ENCODE measurements at places on chromosomes 16 and 17.

DNA sequence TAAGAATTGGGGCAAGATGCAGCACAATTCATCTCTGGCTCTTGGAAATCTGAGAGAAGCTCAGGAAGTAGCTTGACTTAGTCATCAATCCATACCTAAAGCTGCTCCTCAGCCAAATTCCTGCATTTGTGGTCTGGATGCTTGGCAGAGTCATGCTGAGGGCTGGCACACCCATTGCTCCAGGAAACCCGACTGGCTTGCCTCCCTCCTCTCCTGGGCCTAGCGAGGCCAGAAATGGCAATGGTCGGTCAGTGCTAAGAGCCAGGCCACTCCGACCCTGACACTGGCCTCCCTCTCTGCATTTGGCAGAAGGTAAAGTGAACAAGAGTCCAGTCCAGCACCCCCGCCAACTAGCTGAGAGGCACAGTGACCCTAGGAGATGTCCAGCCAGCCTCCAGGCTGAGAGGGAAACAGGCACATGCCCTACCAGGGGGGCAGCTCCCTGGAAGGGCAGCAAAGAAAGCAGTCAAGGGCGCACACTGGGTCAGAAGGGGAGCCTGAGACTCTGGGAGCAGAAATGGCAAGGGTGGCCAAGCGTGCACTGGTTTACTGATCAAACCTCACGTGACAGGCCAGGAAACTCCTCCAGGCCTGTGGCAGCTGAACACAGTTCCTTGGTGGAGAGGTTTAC, 10.0 kb downstream of the POLDIP2 start:
- no peak for DNase-seq

DNA sequence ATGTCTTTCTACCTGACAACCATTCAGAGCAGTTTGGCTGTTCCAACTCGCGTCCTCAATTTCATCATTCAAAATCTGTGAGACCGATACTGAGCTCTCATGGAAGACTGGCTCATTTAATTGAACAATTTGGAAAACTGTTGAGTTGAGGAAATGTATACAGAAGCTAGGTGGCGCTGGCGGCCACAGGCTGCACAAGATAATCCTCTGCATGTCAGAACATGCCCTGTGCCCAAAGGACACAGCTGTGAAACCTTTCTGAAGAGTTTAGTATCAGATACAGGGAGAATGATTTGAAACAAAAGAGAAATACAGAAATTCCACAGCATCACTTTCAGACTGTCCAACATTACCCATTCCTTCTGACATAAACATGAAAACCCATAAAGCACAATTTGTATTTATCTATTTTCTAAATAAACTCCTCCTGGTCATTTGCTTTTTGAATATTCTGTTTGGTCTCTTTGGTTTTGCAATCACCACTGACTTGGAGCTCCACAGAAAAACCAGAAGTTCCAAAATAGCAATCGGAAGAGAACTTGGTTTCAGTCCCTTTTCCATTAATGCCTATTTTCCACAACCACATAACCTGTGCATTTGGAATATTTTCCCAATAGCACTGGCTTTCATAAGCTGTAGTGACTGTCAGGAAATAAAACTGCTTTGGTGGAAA, 192.8 kb downstream of the MAP2K6 start:
- peak; percentile 44 for DNase-seq

DNA sequence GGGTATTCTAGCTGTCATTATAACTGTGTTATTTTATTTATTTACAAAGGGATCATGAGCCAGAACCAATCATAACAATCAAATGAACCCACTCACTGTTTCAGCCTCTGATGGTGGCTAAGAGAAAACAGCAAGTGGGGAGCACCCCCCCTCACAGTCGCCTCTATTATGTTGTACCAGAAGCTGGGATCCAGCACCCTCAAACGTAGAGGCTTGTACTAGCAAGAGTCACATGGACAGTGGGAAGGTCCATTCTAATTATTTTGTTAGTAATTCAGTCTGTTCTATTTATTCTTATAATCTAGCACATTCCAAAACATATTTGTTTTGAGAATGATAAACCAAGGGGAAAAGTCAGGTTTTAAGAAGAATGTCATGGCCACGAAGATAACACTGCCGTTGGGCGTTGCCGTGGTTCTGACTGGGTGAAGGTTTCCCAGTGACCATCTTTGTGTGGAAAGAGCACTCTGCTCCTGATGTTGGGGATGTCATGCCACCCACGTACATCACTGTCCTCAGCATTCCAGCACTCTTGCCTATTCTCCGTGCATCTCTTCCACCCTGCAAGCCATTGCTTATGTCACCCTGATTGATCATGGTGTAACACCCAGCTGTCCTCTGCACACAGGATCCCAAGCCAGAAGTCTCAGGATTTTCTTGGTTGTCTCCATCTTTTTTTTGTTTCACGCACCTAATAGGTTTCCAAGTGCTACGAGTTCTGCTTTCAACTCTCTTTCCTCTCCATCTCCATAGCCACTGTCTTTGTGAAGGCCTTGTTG, 205.8 kb downstream of the PRKCA start:
- no peak for DNase-seq

DNA sequence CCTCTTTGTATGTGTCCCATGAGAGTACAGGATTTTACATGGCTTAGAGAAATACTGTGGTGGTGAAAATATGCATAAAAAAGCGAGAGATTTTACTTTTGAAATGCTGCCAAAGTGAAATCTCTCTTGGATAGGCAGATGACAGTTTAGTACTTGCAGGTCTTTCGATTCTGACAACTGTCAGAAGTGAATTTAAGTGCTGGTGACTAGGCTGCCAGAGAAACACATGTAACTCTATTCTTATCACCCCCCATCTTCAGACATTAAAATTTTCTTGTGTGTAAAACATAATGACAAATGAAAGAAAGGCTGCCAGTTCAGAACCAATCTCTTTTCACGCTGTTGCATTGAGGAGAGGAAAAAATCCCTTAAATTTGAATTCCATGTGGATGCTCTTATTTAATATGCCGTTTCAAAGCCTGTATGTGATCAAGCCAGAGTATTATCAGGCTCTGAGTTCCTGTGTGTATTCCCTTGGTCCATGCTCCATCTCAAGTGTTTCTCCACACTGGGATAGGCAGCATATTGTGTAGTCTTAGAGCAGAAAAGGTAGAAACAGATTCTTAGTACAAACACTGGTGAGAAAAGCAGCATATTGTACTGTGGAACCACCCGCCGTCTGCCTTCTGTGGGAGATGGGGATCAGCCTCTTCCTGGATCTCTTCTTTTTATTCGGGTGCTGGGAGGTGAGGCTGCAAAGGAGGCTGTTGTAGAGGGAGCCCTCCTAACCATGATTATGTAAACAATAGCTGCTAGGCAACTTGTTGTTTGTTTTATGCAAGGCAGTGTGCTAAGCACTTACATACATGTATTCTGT, 291.3 kb downstream of the WWOX start:
- DNase-seq, result no peak

DNA sequence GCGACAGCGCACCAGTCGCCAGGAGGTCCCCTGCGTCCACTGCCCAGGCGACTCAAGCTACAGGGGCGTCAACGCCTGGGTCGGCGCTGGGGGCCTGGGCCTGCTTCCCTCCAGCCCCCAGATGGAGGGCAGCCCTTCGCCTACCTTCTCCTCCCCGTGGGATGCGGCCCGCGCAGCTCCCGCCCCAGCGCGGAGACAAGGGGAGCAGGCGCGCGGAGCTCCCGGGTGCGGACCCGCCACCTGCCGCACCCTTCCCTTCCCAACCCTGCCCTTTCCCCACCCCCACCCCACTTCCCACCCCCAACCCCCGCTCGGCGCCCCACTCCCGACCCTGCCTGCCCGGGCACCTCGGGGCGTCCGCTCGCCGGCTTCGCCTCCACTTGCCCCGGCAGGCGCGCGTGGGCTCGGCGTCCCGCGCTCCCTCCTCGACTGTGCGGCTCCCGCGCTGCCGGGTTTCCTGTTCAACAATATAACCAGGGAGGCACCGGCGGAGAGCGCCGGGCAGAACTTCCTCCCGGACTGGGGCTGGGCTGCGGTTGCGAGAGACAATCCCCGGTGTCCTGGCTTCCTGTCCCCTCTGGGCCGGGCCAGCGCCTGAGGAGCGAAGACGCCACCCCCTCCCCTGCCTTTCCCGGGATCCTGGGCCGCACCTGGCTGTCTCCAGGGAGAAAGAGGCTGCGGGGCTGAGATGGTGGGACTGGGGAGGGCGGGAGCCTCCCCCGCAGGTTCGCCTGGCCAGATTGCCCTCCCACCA, at the start of gene ARHGAP27:
ARHGAP27 (minus strand) TSS at position 466 of the 754 bp plus-strand sequence. CDS start 2,591 bp downstream, outside the sequence.
- DNase-seq, result peak; percentile 30

DNA sequence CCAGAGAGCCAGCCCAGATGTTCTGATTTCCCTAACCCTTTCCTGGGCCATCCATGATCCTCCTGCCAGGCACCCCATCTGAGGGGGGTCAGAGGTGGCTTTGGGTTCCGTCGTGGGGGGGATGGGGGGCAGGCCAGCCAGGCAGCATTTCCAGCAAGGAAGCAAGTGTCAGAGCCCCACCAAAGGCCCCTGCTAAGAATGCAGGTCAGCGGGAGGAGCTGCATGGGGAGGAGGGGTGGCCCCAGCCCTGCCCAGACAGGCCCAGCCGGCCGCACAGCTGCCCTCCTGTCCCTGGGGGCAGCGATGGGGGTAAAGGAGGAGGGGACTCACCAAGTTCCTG, 2.3 kb upstream of the SCRN2 start:
- DNase-seq, result no peak

DNA sequence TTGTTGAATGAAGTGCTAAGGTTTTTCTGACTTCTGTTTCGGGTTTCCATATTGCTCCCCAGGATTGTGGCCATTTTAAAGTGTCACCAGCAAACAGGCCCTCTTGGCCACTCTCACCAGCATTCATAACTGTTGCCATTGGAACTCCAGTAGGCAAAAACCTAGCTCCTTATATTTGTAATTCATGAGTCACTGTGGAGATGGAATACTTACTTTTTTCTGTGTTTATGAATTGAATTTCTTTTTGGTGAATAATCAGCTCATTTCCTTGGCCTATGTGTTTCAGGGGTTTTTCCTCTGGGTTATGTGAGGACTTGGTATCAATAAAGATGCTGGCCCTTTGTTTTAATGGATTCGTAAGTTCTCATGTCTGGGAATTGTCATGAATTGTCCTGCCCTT, 255.1 kb downstream of the SNX29 start:
- DNase-seq, result no peak

GRCh38 chr17:72306037-72306436, 185.2 kb downstream of the SOX9 start:
- no peak for DNase-seq
